ENCODE measurements at places on chromosomes 11 and 22. TPM values are rescaled to one million over a fixed set of nuclear protein-coding genes. Genes with fewer than 3 reads are reported as not detected.
A peak's percentile ranks its signal among the peaks of the same experiment; 100 is the strongest.

Gene SEPTIN5
- 32.5 TPM for total RNA-seq

Gene DLG2
- total RNA-seq, result 9.9 TPM

Gene CDKN1C
- 123 TPM for total RNA-seq

DNA sequence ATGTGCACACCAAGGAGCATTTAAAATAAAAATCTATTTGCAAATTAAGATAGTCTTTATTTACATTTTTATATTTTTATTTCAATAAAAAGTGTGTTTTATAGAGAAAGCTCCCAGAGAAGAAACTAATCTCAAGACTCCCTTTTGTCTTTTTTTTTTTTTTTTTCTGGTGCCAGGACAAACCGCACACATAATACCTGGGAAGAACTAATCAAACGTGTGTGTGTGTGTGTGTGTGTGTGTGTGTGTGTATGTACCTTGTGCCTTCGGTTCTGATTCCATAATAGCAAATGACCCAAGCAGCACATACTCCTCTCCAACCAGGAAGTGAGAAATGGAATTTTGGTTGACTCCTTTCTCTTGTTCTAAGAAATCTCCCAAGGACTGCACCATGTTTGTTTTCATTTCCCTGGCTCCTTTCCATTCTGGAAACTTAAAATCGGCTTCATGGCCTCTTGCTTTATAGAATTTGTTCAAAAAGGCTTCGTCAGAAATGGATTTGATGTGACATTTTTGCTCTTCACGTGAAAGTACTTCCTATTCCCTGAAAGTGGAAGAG is 65.3 kb downstream of the ST3GAL4 start:
- peaks cover 14% of the 10 kb centered on the region for H3K4me1 ChIP-seq
- no peak overlapping the region for H3K27ac ChIP-seq
- no peaks in the 10 kb centered on the region for H3K27me3 ChIP-seq
- no peak for DNase-seq
- no peak overlapping the region for H3K4me3 ChIP-seq

GRCh38 chr11:92964471-92964870 is 5.0 kb upstream of the MTNR1B start:
- no peak overlapping the region for H3K4me3 ChIP-seq
- peaks cover 22% of the 10 kb centered on the region for H3K27me3 ChIP-seq
- peaks cover under 1% of the 10 kb centered on the region for H3K4me1 ChIP-seq

DNA sequence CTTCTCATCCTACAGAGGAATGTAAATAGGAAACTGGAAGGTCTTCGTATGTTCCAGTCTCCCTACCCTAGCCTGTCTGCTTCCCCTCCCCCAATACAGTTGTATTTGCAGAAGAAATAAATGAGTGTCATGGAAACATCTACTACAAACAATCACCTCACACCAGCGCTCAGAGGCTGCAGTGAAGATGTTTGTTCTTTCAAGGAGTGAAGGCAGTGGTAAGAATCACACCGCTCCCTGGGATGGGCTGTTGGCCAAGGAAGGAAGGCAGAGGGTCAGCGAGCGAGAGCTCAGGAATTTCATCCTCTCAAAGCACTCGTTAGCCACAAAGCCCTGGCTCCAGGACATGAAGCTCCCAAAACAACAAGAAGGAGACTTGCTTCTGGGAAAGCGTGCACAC is 1.1 kb upstream of the IGSF9B start:
- no peak for DNase-seq
- peaks cover 52% of the 10 kb centered on the region for H3K27me3 ChIP-seq
- H3K4me3 ChIP-seq, result no peak overlapping the region
- H3K36me3 ChIP-seq, result no peaks in the 10 kb centered on the region
- H3K4me1 ChIP-seq, result peaks cover 8% of the 10 kb centered on the region
- peak overlapping the region; percentile 3 for H3K27ac ChIP-seq

- no peaks in the 10 kb centered on the region for H3K4me1 ChIP-seq
- H3K27me3 ChIP-seq, result no peaks in the 10 kb centered on the region
- no peak overlapping the region for H3K4me3 ChIP-seq
- no peaks in the 10 kb centered on the region for H3K36me3 ChIP-seq
- H3K27ac ChIP-seq, result no peak overlapping the region
Measured at GRCh38 chr11:6695377-6695776, 12.2 kb upstream of the MRPL17 start.

DNA sequence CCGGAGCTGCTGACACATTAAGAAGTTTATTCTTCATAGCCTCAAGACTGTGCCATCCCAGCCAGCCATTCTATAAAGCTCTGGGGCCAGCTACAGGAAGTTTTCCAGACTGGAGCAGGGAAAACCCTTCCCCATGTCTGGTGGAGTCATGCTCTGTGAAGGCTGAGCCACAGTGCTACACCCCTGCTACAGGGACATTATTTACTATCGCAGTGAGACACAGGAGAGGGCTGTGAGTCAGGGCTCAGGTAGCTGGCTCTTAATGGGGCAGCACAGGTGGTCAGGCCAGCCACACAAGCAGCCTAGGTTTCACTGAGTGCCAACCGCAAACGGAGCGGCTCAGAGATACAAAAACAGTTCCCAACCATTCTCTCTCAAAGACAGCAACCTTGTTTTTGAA is 12.1 kb downstream of the HPS4 start:
- H3K27me3 ChIP-seq, result no peaks in the 10 kb centered on the region
- H3K36me3 ChIP-seq, result peaks cover 44% of the 10 kb centered on the region

GRCh38 chr11:83072350-83073242 is 899 bp upstream of the RAB30 start:
- H3K4me3 ChIP-seq, result peak overlapping the region; percentile 61
- DNase-seq, result peak; percentile 27
- peaks cover 15% of the 10 kb centered on the region for H3K36me3 ChIP-seq
- peak overlapping the region; percentile 89 for H3K27ac ChIP-seq
